ENCODE measurements at places on chromosomes 2 and 18. TPM values are rescaled to one million over a fixed set of nuclear protein-coding genes. Genes with fewer than 3 reads are reported as not detected.

SERPINE2 gene
- total RNA-seq, result 5.0 TPM

CDH19 gene
- not detected for total RNA-seq

PPP1R1C gene
- total RNA-seq, result not detected

USP37 gene
- 31.5 TPM for total RNA-seq

RAD51AP2 gene
- not detected for total RNA-seq

FBLN7 gene
- 2.1 TPM for total RNA-seq

NCKAP5 gene
- total RNA-seq, result not detected
